ENCODE measurements at places on chromosomes 2 and 18. TPM values are rescaled to one million over a fixed set of nuclear protein-coding genes. Genes with fewer than 3 reads are reported as not detected.

Gene SPRED2
- 1.5 TPM for total RNA-seq

Gene M1AP
- not detected for total RNA-seq

Gene DSG4
- total RNA-seq: not detected

Gene C18orf54
- total RNA-seq: 4.7 TPM

Gene CD226
- 0.09 TPM for total RNA-seq

Gene KCNJ3
- not detected for total RNA-seq

Gene GFPT1
- total RNA-seq: 35.2 TPM

Gene ALPP
- not detected for total RNA-seq

Gene ABCG8
- not detected for total RNA-seq

Gene RAB17
- 1.6 TPM for total RNA-seq

Gene IFIH1
- 4.9 TPM for total RNA-seq

Gene CCDC85A
- 11.2 TPM for total RNA-seq

Gene AQP12A
- total RNA-seq: not detected

Gene GPR55
- not detected for total RNA-seq

Gene CXCR4
- 76.6 TPM for total RNA-seq

Gene ZAP70
- not detected for total RNA-seq

Gene PNO1
- 15.3 TPM for total RNA-seq

Gene CYBRD1
- total RNA-seq: 20.0 TPM

Gene RBM43
- total RNA-seq: 2.8 TPM

Gene SKOR2
- not detected for total RNA-seq

Gene COLEC11
- total RNA-seq: 0.38 TPM

Gene RMND5A
- 40.8 TPM for total RNA-seq

Gene LINC00305
- total RNA-seq: not detected

Gene CCDC68
- total RNA-seq: 5.9 TPM

Gene NEU2
- not detected for total RNA-seq

Gene GATA6
- 15.4 TPM for total RNA-seq

Gene EVA1A
- 116 TPM for total RNA-seq

Gene SEC11C
- total RNA-seq: 20.8 TPM

Gene TRAK2
- 25.5 TPM for total RNA-seq

Gene ZNF396
- 0.56 TPM for total RNA-seq

Gene EPC2
- total RNA-seq: 19.8 TPM

Gene HOXD3
- 0.54 TPM for total RNA-seq

Gene CCT7
- total RNA-seq: 527 TPM

Gene SPC25
- total RNA-seq: 6.4 TPM

Gene GPAT2
- total RNA-seq: 11.9 TPM

Gene MYOM1
- total RNA-seq: 0.18 TPM

Gene C1QL2
- not detected for total RNA-seq

Gene ANKRD30B
- total RNA-seq: not detected

Gene UGT1A5
- not detected for total RNA-seq

Gene ICOS
- not detected for total RNA-seq

Gene TRIM43
- not detected for total RNA-seq

Gene RESP18
- total RNA-seq: not detected

Gene ZNF804A
- total RNA-seq: 0.27 TPM

Gene RANBP2
- total RNA-seq: 83.9 TPM

Gene ATP6V1B1
- total RNA-seq: not detected

Gene NOL4
- total RNA-seq: under 0.01 TPM

Gene OSBPL6
- total RNA-seq: 3.9 TPM
